Activated gamma-delta T cell (primary cell): ENCODE measurements at places on chromosomes 1 and 21.

DNA sequence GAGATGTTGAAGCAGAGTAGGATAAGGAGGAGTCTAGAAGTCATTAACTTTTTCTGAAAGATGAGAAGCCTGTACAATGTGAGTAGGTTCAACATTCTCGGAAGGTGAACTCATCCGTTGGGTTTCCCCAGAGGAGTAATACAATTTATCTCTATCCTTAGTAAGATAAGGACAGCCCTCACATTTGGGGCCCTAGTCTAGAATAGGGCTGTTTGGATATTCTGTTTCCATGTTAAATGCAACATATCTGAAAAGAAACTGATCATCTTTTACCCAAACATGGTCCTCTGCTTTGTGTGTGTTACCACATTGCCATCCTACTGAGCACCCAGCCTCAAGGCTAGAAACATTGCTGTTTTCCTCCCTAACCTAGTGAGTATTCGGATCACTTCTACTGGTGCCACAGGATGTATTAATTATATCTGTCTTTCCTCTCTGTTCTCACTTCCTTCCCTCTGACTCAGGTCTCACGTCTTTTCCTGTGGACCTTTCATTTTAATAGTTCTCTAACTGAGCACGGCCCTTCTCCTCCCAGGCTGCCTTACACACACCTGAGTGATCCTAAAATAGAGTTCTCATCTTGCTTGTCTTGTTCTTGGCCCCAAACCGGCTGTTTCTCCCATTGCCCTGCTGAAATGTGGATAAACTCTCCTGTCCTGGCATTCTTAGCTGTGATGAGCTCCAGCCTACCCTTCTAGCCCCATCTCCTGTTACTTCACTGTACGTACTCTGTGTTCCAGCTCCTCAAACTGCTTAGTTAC, 91.7 kb downstream of the CDC14A start:
- no peak for DNase-seq

DNA sequence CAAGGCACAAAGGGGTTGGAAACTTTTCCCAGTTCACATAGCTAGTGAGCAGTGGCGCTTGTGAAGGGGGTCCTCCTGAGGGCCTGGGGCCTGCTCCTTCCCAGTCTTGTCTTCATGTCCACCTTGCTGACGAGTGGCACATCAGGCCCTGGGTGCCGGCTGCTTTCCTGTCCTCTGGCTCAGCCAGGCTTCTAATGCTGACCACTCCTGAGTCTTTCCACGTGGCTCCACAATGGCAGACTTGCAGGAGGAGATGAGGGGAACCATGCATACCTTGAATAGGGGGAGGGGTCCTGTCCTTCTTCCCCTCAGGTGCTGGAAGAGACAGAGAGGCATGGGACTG, 38.7 kb downstream of the MAPKAPK2 start:
- no peak for DNase-seq

DNA sequence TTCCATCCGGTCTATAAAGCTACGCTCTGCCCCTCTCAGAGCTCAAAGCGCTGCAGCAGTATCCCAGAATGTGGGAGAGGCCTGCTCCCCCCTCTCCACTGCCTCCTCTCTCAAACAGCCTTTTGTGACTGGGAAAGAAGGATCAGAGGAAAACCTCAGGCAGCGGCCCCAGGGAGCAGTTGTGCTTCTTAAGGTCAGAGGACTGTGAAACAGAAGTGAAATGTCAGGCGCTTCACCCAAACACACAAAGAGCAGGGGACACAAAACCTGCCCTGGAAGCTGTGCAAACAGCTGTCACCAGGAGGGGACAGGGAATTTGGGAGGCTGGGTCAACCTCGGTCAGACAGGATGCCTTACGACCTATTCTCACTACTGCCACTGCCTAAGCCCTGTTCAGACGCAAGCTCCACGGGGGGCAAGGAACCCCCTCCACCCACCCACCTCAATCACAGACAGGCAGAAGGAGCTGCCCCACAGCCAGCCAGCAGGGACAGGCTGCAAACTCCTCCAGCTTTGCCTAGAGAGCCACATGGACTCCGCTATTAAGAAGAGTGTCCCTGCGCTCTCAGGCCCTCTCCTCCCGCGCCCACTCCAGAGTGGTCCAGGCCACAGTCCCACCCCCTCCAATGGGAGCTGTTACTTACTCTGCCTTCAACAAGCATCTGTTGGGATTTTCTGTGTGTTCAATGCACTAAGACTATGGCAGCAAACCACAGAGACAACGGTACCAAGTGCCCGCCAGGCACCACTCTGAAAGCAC, 14.6 kb downstream of the SSBP3 start:
- DNase-seq, result no peak

DNA sequence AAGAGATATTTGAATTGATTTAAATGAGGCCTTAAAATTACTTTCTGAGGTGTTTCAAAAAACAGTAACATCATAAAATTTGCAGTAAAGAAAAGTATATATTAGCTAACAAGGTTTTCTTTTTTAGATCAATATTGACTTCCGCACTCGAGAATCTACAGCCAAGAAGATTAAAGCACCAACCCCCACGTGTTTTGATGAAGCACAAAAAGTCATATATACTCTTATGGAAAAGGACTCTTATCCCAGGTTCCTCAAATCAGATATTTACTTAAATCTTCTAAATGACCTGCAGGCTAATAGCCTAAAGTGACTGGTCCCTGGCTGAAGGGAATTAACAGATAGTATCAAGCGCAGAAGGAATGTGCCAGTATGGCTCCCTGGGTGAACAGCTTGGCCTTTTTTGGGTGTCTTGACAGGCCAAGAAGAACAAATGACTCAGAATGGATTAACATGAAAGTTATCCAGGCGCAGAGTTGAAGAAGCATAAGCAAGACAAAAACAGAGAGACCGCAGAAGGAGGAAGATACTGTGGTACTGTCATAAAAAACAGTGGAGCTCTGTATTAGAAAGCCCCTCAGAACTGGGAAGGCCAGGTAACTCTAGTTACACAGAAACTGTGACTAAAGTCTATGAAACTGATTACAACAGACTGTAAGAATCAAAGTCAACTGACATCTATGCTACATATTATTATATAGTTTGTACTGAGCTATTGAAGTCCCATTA, 3.6 kb downstream of the RGS1 start:
- no peak for DNase-seq

- no peak for DNase-seq
Observed at GRCh38 chr1:41454406-41454805, 30.1 kb downstream of the EDN2 start.

DNA sequence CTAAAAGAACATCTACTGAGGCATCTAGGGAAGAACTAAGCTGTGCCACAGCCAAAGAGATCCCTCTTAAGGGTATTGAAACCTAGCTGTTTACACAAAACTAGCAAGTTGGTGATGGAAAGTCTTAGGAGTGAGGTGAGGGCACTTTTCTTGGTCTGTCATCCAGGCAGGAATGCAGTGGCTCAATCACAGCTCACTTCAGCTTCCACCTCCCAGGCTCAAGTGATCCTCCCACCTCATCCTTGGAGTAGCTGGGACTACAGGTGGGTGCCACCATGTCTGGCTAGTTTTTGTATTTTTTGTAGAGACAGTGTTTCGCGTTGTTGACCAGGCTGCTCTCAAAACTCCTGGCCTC, 2.4 kb downstream of the PLEKHO1 start:
- no peak for DNase-seq

DNA sequence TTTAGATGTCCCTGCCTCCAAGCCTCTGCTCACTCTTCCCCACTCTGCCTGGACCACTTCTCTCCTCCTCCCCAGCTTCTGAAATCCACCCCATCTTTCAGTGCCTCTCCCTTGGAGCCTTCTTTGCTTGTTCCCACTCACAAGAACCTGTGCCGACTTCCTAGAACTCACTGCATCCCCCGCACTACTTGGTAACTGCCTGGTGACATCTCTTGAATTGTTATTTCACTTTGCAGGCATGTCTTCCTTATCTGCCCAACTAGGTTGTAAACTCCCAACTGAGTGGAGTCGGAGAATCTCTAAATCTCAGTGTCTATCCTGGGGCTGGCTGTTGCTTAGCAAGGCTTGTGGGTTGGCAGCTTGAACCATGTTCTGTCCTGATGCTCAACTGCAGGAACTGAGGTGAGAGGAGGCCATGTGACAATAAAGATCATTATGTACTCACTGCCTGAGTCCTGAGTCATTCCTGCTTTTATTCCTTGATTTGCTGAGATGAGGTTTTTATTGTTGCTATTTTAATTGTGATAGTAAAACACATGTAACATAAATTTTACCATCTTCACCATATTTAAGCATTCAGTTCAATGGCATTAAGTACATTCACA, 3.9 kb downstream of the KPRP start:
- DNase-seq, result no peak

DNA sequence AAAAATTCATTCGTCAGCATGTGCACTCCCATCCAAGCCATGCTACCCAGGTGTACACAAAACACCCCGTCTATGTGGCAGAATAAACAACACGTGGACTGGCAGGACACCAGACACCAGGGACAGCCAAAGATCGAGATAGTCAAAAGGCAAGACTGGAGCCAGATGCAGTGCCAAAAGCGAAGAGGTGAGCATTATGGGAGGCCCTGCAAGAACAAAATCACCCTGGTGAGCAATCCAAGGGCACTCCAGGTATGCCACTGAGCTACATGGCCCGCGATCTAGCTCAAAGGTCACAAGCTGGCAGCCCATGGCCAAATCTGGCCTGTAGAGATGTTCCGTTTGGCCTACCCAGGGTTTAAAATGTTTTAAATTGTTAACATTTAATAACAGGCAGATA, 33.7 kb downstream of the PLPP3 start:
- DNase-seq, result no peak

- DNase-seq, result no peak
Observed at GRCh38 chr21:33367309-33367973, 35.8 kb upstream of the IFNGR2 start.

DNA sequence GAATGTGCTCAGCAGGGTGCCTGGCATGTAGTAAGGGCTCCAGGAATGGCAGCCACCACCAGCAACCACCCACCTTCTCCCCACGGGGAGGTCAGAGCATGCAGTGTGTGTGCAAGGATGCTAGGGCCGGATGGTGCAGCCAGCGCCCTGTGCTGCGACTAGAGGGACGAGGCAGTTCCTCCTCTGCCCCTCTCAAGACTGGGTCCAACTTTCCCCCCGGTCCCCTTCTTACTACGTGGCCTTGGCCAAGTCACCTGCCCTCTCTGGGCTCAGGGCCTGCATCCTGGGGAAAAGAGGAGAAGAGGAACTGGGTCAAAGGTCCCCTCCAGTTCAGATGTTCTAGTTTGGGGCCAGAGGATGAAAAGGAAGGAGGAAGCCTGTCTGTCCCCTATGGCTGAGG, 71.6 kb upstream of the TARDBP start:
- DNase-seq, result no peak

DNA sequence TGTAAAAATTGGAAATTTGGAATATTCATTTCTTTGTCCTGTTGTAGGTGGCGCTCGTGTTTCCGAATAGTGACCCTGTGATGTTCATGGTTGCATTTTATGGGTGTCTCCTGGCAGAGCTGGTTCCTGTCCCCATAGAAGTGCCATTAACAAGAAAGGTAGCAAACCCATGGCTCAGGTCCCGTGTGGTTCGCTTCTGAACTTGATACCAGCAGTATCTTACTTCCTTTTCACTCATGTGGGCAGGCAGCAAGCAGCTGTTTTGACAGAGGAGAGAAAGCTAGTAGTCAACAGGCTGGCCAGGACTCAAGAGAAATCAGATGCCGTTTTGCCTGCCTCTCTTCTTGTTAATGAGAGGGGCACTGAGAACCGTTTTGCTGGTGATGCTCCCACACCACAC, 72.8 kb downstream of the S100B start:
- no peak for DNase-seq

DNA sequence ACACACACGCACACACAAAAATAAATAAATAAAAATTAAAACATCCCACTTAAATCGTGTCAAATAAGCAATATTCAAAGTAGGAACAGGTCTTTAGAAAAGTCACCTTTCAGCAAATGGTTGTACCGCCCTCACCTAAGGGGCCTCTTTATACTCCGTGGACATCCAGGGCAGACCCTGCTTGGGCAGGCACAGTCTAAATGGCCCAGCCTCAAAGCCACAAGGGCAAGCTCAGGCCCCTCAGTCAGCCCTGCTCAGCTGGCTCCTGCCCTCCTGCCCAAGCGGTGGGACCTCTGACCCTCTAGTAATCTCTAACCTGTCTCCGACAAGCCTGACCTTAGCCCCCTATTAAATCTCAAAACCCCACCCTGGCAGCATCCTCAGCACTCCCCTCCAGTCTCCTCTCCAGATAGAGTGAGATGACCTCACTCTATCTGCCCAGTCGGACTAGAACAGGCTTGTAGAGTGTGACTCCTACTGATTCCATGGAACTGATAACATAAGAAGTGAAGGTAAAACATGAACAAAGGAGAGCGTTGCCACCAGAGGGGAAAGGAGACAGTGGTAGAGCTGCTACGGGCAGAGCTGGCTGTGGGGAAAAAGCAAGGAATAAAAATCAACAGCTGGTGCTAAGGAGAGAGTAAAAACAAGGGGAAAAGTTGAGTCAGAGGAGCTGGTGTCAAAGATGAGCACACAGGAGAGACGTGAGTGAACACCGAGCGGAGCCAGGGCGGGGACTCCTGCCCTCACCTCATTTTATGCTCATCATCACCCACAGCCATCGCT, 36.0 kb downstream of the SIPA1L2 start:
- DNase-seq, result no peak

- no peak for DNase-seq
Observed at GRCh38 chr21:31629972-31630711, 29.4 kb upstream of the SOD1 start.

GRCh38 chr1:92459871-92460320, 26.8 kb downstream of the GFI1 start:
- DNase-seq, result no peak

- no peak for DNase-seq
Observed at GRCh38 chr1:230827801-230828200, 40.5 kb downstream of the C1orf198 start.

DNA sequence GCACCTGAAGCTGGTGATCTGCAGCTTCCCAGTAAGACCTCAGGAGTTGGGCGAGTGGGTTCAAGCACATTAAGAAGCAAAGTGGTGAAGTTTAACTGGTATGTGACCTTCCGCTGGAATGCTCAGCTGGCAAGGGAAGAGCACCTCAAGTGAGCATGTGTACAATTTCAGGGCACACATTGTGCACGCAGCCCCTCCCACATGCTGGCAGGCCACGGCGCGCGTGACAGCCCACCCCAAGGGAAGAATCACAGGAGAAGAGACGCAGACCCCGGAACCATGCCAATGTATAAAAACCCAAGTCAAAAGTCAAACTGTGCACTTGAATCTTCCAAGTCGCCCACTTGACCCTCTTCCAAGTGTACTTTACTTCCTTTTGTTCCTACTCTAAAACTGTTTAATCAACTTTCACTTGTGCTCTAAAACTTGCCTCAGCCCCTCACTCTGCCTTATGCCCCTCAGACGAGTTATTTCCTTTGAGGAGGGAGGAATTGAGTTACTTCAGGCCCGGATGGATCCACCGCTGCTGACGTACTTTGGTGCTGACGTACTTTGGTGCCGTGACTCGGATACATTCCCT, 20.0 kb downstream of the LRRC3 start:
- no peak for DNase-seq
